ENCODE measurements at places on chromosomes 2 and 18.

- DNase-seq: no peak
These were observed 31.0 kb downstream of the PXDN start for GRCh38 chr2:1713142-1713838.

- no peak for DNase-seq
These were observed 113.0 kb downstream of the SETBP1 start for GRCh38 chr18:44793685-44794084.

GRCh38 chr2:162002623-162003235 is 71.3 kb downstream of the DPP4 start:
- no peak for DNase-seq

DNA sequence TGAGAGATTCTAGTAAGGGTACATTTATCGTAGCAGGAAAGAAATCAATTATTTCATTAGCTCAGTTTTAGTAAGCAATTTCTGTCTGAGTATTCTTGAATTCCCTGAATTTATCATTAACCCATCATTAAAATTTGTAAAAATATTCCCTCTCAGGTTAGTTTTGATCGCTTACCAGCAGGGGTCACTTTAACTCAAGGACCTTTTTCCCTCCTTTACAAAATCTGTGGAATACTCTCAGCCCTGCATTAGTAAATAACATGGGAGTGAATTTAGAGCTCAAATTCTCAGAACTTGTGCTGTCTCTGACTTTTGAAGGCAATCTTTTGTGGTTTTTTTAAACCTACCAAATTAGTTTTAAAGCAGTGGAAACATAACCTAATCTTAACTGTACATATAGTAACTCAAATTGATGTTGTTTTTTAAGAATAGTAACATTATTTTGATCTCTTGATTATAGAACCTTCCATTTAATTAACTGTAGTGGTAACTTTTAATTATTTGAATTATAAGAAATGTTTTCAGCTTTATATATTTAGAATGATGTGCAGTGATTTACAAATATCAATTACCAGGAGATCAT is 97.2 kb downstream of the AGPS start:
- DNase-seq: no peak

GRCh38 chr18:59344996-59345395 is 14.1 kb downstream of the LMAN1 start:
- DNase-seq: no peak

- no peak for DNase-seq
These were observed 106.2 kb upstream of the RNF152 start for GRCh38 chr18:61998957-61999356.

Measured in WERI-Rb-1 (cell line).